ENCODE measurements at places on chromosomes 3 and 15.
A peak's percentile ranks its signal among the peaks of the same experiment; 100 is the strongest.

DNA sequence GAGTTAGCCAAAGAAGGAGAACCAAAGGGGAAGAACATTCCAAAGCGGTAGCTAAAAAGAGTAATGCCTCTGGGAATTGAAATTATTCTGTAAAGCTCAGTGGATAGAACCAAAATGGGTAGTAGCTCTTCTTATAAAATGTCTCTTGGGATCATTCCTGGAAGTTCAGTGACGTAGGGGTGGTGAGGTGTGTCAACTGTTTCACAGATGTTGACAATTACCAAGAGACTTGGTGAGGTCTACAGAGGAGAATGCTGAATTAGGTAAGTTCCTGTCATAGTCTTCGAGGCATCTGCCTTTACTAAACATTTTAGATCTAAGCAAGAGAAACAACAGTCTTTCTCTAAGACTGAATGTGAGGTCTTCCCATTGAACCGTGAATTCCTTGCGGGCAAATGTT, 67.8 kb downstream of the TPRG1 start:
- DNase-seq: no peak

DNA sequence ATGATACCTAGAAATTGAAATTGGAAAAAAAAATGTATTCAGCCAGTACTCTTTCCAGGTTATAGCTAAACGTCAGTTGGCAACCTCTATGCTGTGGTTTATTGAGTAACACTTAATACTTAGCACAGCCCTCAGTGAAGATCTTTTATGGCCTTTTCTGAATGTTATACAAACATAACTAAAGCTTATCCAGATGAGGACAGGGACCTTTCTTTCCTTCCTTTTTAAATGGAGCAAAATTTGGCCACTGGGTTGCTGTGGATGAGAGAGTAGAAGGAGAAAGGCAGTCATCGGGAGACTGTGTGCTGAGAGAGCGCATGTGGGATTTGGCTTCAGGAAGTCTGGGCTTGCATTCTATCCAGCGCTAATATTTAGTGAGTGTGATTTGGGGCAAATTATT, 36.1 kb downstream of the IGF1R start:
- DNase-seq: no peak

DNA sequence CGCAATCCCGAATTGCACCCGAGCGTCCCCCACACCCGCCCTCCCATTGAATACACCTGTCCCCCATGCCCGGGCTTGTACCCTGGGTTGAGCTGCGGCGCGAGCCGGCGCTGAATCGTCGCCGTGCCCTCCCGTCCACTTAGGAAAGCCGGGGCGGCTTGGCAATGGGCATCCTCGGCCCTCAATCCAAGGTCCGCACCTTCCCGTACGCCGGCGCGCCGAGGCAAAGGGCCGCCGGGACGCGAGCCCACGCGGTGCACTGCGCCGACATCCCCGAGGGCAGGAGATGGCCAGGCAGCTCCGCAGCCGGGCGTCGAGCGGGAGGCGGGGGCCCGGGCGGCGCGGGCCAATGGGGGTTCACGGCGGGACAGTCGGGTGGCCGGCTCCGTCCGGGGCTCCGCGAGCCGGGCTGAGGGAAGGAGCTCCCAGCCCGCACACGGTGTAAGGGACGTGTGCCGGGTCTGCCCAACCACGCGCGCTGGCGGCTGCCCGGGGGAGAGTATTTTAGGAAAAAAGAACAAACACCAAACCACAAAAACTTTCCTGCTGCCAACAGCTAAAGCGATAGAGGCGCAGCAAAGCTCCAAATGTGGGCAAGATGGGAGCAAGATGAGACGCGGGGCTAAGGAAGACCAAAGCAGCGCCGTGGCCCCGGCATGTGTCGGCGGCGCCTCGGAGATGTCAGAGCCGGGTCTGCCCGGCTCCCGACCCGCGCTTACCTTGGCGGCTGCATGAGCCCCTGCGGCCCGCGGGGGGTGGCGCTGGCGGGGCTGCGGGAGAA, 621 bp downstream of the RGMA start:
- DNase-seq: no peak

DNA sequence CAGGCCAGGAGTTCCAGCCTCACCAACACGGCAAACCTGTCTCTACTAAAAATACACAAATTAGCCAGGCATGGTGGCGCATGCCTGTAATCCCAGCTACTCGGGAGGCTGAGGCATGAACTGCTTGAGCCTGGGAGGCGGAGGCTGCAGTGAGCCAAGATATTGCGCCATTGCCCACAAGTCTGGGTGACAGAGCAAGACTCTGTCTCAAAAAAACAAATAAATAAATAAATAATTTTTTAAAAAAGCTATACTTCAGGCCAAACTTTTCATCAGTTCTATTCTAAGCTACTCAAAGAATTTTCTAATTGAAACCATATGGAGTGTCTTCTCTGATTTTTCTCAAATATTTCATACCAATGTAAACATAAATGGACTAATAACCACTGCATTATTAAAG, 43.5 kb downstream of the PHC3 start:
- DNase-seq: no peak

- DNase-seq: no peak
Observed at GRCh38 chr15:88652456-88653199, 13.8 kb downstream of the ISG20 start.

GRCh38 chr3:26621176-26621575, 1.4 kb upstream of the LRRC3B start:
- no peak for DNase-seq

GRCh38 chr15:50232791-50233190, 32.7 kb downstream of the HDC start:
- no peak for DNase-seq

DNA sequence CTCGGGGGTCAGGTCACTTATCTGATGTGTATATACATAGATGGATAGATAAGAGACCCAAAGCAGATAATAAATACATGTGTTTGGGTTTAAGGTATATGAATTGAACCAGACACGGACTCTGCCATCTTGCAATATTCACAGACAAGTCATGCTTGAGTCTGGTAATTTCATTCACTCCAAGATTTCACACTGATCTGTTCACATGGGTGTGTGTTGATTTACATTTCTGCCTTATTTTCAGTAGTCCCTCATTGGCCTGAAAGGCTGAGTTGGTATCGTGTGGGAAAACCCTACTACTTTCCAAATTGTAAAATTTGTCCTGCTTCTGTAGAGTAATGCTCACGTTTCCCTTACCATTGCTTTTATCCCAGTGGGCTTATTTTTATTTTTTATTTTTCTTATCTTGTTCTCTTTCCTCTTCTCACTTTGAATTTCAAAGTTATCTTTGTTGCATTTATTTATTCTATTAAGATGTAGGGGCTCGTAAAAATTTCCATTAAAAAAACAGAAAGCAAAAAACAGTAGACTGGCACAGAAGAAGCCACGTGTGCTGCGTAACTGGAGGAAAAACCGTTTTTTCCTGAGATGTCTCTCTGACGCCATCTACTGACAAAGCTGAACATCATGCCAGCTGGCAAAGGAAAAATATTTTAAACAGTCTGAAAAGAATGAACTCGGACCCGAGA, 10.8 kb upstream of the MFSD1 start:
- DNase-seq: peak; percentile 40

DNA sequence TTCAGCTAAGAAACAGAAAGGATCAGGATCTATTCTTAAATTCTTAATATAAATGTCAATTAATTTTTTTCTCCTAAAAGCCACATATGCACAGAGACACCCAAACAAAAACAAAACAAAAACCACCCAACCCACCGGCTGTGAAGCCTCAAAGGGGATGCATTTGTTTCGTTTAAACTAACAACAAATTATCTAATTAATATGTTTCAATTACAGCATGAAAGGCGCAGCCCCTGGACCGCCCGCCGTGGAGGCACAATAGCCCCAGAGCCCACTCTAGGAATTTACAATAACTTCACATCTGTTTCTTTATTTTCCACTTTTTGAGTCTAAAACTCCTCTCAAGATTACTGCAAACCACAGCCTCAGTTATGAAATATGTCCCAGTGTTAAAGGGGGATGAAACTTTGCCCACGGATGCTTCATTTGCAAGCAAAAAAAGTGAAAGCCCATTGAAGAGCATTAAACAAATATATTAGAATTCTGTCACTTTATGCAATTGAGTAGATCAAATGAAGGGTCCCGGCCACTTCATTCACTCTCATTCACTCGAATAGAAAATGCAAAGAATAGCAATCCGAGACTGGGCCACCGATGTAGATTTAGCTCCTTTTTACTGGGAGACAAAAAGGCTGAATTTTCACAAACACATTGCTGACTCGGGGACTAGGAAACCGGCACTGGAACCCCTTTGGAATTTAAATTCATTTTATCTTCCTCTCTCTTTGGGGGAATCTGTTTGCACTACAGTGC, 6.0 kb downstream of the FOXB1 start:
- DNase-seq: no peak

All from NCI-H2029 treated with DMSO at 0.1 percent for 48 hours (cell line).